Nephron progenitor cell (in vitro differentiated cells): ENCODE measurements at places on chromosomes 1 and 21.

GRCh38 chr1:201357636-201358348 lies 19.7 kb downstream of the TNNT2 start:
- no peak for DNase-seq

DNA sequence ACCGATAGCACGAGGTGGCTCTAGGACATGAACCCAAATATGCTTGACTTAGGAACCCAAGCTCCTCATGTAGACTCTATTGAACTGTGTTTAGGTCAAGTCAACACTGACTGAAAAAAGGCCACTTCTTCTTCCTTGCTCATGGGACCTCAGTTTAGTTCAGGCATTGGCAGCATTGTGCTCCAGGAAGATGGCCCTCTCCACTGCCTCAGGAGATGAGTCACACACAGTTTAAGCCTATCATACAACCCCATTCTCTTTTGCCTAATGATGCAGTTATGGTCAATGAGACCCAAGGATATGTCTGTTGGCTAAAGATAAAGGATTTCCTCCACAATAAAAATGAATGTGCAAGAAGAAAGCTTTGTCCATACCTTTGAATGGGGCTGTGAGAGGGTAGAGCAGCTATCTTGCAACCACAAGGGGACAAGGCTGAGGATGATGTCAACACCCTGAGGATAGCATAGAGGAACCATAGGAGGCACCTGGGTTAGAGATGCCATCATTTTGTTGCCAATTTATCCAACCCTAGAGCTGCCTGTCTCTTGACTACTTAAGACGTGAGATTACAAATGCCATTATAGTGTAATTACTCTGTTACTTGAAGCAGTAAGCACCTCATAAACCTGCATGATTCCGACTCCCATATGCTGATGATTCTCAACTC lies 3.0 kb upstream of the TRIM63 start:
- DNase-seq, result no peak

- DNase-seq, result no peak
Measured at GRCh38 chr1:103461161-103462105, 64.1 kb upstream of the RNPC3 start.

- no peak for DNase-seq
Measured at GRCh38 chr1:198708761-198709525, 70.1 kb downstream of the PTPRC start.
